ENCODE measurements at places on chromosomes 5 and 9.

GRCh38 chr5:140986117-140986521 lies 19.8 kb downstream of the PCDHAC2 start:
- DNase-seq, result no peak

- no peak for DNase-seq
These were observed 31.6 kb downstream of the ABLIM3 start for GRCh38 chr5:149172709-149173505.

DNA sequence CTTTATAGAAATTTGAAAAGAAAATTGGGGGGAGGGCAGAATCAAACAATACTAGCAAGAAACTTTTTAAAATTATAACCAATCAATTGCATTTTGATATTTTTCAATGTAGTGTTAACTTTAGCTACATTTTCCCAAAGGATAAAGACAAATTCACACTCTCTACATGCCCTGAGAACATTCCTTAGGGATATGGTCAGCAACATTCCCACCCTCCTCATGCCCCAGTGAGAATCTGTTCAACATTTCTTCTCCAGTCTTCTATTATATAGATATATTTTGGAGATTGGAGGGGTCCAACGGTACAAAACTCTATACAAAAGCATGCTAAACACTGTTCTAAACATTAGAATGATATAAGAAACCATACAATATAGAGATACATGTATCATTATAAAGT lies 11.6 kb upstream of the PRR16 start:
- no peak for DNase-seq

- DNase-seq, result no peak
These were observed 5.8 kb downstream of the DCANP1 start for GRCh38 chr5:135441350-135441831.

- DNase-seq, result no peak
These were observed at the start of gene CCDC192 for GRCh38 chr5:127702926-127703561. CCDC192 (plus strand) TSS chr5:127703391; CDS start chr5:127703446, 55 bp downstream.

GRCh38 chr5:151213803-151214613 lies 9.9 kb downstream of the CCDC69 start:
- no peak for DNase-seq

DNA sequence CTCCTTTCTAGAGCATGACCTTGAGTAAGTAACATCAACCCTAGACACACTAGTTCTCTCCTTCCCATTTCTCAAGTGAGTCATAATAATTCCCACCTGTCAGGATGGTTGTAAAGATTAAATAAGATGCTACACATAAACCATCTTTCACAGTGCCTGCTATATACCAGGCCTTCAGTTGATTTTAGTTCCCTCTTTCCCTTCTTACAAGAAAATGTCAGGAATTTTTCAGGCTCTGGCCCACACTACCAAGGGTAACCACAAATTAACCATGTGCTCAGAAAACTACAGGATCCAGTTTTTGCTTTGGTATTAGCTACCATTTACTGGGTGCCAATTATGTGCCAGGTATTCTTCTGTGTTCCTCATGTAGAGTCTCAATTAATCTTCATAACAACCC lies 42.7 kb upstream of the RARS1 start:
- DNase-seq, result no peak

- no peak for DNase-seq
These were observed 186.5 kb downstream of the ARHGEF28 start for GRCh38 chr5:73812457-73812856.

DNA sequence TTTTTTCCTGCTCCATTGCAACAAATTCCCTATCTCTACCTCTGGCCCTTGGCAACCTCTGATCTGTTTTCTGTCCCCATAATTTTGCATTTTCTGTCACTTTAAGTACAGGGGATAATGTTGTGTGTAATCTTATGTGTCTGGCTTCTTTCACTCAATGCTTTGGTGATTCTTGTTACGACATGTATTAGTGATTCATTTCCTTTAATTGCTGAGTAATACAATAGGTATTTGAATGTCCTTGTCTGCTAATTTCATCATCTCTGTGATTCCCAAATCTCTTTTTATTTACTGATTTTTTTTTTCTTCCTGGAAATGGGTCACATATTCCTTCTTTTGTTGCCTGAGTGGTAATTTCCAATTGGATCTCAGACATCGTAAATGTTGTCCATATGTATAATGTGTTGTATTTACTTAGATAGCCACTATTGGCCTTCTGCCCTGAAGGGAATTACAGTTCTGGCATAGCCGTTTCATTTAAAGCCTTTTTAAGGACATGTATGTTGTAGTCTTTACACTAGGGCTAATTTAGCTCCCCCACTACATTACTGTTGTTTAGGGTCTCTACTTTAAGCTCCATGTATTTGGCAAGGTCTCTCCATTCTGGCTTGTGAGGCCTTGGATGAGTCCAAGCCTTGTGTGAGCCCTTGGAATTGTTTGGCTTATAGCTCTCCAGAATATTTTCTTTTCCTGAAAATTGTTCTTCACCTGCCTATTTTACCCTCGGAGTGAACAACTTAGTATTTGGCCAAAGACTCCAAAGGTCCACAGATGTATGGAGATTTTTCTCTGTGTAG lies 683.8 kb downstream of the LRRC70 start:
- no peak for DNase-seq

GRCh38 chr5:57761513-57761912 lies 278.9 kb upstream of the ACTBL2 start:
- no peak for DNase-seq

DNA sequence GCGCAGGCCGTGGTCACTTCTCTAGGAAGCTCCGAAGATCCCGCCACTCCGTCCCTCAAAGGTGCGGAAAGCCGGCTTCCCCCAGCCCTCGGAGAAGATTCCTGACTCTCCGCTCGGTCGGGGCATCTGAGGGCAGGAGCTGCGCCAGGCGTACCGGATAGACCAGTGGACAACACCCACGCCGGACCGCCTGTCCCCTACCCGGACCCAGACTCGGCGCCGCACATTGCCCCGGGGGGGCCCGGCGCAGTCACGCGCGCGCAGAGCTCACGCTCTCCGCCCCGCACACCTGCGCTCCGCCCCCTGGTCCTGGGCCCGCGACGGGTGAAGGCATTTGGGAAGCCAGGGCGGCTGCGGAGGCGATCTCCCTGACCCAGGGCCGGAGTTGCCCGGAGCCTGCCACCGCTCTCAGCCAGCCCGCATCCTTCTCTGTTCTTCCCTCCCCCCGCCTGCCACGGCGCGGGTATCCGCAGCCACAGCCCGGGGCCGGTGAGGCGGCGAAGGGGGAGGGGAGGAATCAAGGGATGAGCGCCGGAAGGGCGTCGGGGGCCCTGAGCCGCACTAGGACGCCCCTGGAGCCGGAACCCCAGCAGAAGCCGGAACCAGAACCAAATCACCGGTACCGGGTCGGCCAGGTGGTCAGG lies 448 bp downstream of the RELL2 start:
- no peak for DNase-seq

DNA sequence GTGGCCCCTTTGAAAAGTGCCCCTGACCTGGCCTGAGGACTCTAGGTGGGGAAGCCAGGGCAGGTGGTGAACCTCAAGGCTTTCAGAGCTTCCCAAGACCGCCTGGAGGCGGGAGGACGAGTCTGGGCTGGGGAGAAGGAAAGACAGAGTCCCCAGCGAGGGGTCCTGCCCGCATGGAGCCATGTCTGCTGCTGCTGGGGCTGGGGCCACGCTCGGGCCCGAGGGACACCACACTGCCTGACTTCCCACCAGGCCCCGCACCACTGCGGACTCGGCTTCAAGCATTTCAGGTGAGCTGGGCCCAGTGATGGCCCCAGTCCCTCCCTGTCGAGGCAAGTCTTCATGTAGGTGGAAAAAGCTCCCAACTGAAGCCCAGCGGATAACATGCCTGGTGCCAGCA lies 62.1 kb upstream of the SARDH start:
- DNase-seq, result no peak

DNA sequence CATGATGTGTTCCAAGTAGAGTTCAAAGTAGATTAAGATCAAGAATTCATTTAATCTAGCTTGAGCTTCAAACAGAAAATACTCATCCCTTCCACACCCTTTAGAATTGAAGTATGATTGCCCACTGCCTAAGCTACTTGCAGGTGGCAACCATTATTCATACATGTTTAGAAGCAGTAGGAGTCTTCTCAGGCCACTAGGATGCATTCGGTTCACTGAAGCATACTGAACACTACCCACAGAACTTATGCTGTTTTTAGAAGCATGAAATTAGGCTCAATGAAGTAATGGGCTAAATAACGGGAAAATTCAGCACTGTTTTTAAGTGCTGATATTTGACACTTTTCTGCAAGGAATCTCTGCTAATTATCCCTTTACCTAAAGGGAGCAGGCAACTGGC lies 263.4 kb downstream of the DEPDC1B start:
- DNase-seq, result no peak

Measured in hypothalamus (tissue), 51 donors.